DMS53 (cell line): ENCODE measurements at places on chromosomes 1 and 21.
A peak's percentile ranks its signal among the peaks of the same experiment; 100 is the strongest.

DNA sequence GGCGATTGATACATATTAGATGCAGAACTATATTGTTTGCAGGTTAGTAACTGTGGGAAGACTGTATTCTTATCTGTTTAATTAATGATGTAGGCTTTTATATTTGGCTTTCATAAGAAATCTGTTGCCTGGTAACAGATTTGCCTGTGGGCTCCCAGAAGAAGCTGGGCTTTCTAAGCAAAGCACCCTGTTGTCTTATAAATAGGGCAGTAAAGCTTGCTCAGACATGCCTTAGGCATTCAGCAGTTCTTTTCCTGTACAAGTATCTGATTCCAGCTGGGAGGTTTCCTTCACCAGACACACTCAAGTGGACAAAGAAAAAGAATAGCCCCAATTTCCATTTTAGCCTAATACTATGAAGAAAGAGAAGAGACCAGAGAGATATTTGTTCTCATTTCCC, 524.0 kb downstream of the LRRIQ3 start:
- DNase-seq = no peak

DNA sequence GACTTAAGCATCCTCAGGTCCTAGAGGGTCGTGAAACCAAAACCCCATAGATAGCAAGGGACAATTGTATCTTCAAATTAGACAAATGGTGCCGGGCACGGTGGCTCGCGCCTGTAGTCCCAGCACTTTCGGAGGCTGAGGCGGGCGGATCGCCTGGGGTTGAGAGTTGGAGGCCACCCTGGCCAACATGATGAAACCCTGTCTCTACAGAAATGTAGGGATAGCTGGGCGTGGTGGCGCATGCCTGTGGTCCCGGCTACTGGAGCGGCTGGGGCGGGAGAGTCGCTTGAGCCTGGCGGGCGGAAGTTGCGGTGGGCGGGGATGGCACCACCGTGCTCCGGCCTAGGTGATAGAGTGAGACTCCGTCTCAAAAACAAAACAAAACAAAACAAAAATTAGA, 780.6 kb downstream of the BRINP3 start:
- no peak for DNase-seq

DNA sequence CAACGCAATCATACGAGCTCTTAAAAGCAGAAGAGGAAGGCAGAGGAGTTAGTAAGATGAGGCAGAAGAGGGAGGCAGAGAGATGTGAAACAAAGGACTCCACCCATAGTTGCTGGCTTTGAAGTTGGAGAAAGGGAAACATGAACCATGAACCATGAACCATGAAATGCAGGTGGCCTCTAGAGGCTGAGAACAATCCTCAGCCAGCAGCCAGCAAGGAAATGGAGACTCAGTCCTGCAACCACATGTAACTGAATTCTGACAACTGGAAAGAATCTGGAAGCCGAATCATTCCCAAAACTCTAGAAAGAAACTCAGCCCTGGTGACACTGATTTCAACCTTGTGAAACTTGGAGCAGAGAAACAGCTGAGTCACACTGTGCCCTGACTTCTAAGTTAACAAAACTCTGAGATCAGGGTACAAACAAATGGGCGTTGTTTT, 10.1 kb downstream of the DIPK1A start:
- peak; percentile 78 for DNase-seq

DNA sequence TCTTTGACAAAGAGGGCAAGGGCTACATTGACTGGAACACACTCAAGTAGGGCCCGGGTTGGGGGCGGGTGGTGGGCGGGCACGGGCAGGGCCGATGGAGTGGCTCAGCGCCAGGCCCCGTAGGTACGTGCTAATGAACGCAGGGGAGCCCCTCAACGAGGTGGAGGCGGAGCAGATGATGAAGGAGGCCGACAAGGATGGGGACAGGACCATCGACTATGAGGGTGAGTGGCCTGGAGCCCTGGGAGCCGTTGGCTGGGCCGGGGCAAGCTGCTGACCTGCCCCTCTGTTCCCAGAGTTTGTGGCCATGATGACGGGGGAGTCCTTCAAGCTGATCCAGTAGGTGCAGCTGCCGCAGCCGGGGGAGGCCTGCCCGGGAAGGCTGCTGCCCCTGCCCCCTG, 1.8 kb downstream of the CALML6 start:
- no peak for DNase-seq

GRCh38 chr1:11855430-11855829, 3.3 kb downstream of the NPPB start:
- no peak for DNase-seq

DNA sequence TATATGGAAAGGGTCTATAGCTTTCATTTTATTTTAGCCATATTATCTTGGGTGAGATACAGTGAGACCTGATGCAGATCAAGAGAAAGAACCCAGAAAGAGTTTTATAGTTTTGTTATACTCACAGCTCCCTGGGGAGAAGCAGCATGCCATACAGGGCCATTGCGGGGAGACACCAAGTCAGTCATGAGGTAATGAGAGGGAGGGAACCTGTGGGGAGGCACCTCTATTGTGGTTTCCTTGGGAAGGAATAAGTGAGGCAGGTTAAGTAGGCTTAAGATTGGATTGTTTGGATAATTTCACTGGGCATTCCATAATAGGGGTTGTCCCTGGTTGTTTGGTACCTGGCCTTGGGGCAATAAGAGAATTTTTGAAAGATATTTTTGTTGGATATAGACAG, 19.7 kb downstream of the AXDND1 start:
- DNase-seq = no peak

- DNase-seq = no peak
Observed at GRCh38 chr1:18938008-18938706, 18.3 kb downstream of the IFFO2 start.

- DNase-seq = no peak
Observed at GRCh38 chr1:108556499-108556898, 3.4 kb upstream of the EEIG2 start.

DNA sequence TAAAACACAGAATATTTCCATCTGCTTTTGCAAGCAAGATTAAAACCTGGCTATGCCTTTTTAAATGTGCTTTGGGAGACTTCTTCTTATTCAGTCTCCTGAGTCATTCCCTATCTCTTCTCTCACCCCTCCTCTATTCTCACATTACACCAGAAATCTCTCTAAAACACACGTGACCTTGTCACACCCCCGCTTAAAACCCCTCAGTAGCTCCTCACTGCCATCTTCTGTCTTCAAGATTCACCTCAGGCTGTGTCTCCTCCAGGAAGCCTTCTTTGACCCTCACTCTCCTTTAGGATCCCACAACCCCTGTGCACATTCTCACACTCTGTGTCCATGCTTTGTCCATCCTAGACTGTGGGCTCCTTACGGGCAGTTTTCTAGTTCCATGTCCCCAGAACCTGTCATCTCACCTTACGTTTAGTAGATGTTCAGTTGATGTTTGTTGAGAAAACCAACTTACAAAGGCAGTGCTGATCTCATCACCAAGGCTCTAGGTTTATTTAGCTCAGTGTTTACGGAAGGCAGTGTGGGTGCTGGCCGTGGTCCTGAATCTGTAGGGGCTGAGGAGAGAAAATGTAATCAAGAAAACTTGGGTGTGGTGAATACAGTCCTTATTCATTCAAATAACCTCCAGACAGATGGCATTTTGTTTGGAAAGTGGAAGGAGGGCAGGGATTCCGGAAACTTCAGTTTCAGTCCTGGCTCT, 143.5 kb downstream of the DMRTA2 start:
- peak; percentile 61 for DNase-seq

DNA sequence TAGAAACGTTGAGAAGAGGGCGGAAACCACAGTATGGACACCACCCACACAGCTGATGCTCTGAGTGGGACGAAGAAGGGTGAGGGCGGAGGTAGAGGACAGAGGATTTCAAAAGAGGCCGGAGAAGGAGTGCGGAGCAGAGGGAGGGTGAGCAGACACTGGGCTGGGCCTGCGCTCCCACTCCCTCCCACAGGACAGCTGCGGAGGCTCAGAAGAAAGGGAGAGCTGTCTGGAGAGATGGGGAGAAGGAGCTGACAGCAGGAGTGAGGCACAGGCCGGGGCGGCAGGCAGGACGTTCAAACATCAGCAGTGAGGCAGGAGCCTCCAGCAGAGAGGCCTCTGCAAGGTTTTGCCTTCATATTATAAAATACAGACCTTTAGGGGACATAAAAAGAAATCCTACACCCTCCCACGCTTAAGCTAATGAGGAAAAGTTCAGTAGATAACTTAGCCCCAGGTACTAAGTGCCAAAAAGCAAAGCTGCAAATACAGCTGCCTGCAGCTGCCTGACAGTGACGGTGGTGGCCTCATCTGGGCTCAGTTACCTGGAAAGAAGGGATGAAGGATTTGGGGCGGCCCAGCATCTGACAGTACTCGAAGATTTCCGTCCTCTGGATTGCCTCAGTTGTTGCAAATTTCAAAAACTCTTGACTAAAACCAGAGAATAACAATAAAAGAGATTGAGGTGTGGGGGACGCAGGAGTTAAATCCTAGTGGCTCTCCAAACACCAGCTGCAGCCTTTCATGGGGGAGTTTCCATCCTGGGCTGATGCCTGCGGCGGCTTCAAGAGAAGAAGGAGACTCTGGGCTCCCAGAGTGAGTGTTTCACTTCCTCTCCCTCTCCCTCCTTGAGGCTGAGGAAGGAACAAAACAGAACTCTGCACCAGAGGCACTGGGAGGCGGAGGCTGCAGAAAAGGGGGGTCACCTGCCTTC, 25.6 kb downstream of the SEC16B start:
- DNase-seq = no peak

- no peak for DNase-seq
Observed at GRCh38 chr1:43436371-43436770, 17.4 kb downstream of the HYI start.

DNA sequence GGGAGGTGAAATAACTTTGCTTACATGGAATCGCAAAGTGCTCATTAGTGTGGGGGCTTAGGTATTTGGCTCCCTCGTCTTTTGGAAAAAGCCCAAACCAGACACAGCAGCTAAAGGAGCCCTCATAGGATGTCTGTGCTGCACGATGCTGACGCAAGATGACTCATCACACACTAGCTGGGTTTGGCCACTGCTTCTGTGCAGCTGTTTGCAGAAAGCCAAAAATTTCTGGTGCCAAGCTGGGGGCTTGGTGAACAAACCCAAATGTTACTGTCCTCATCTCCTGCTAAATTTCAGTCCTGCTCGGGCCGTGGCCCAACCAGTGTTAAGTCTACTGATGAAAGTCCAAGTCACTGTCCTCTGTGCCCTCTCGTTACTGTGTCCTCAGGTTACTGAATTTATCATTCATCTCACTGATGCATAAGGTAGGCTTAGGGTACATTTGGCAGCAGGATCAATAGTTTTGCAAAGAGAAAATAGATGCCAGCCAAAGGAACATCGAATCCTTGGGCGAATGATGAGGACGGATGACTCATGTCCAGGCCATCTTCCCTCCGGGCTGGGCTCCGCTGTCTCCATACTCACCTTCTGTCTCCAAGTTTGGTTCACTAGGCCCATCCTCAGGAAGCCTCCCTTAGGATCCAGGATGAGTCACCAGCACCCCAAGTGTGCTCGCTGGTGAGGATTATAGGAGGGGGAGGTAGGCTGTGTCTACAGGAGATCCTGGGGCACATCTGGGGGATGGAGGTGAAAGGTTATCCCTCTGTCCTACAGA, 177.7 kb downstream of the ADSS2 start:
- peak; percentile 61 for DNase-seq

- no peak for DNase-seq
Observed at GRCh38 chr1:245939756-245940345, 567.2 kb downstream of the SMYD3 start.

GRCh38 chr1:213295860-213296259, 244.8 kb downstream of the RPS6KC1 start:
- no peak for DNase-seq

- DNase-seq = no peak
Observed at GRCh38 chr1:77395051-77395450, 113.2 kb downstream of the AK5 start.

DNA sequence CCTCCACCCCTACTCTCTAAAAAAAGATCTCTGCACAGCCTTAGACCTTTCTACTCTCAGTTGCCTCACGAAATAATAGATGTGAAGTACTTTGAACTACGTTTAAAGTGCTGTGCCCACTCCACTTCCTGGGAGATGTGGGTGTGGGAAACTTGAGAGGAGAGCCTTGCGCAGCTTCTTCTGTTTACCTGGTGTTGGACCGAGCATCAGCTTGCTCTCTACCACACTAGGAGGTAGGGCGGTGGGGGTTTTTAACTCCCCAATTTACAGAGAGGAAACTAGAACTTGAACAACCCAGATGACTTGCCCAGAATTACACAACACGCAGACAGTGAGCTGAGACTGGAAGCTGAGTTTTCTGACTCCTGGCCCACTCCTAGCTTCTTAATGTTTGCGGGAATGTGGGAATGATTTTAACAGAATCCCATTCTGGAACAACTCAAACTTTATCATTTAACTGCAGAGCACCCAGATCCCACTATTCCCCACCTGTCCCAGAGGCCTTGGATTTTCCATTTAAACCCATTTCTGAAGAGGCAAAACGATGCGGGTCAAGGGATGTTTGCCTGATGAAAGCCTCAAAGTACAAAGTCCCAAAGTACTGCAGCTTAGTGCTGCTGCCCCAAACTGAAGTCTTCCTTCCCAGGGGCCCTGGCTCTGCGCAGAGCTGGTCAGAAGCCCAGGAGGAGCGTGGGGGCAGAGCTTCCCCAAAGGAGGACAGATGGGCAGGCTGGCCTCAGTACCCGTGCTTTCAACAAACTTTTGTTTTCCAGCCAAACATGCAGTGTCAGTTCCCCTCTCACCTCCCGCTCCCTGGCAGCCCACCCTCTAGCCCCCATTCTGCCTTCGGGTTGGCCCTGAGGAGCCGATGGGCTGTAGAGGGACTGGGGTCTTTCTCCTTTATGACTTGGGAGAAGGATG, 19.0 kb downstream of the BTG2 start:
- DNase-seq = no peak

DNA sequence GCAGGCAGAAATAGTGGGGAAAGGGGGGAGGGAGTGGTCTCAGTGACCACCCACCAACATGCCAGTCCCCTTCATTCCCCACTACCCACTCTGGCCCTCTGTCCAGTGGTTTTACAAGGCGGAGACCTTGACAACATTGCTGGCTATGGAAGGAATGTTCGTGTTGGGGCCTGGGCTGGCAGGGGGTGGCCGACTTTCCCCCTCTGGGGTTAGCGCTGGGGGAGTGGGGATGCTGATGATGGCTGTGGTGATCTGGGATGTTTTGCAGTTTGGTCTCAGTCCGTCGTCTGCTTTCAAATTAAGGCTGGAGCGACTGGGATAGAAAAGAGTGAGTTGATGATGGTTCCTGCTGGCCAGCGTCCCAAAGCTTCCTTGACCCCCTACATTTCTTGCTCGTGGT, 20.3 kb downstream of the DDX20 start:
- no peak for DNase-seq

DNA sequence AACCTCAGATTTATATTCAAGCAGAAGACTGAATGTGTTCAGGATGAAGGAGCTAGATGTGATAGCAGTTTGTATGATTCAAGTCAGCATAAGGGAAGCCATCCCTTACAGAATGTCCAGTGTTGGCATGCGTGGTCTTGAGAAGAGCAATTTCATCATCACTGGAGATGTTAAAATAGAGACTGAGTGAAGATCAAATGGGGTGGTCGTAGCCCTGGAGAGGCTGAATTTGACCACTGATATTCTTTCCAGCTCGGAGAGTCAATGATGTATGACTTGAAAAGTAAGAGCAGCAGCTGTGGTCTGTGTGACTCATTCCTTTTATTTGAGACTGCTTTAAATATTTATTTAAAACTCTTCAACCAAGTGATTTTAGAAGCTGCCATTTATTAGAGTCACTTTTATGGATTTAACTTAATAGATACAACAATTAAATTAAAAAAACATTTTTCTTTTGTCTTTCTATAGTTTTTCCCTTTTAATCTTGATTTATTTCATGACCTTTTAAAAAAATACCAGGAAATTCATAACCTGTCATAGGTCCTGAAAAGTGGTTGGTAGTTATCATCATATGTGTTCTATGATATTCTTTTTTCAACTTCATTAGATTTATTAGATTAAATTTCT, 15.5 kb downstream of the FMN2 start:
- DNase-seq = peak; percentile 76
